ENCODE measurements at places on chromosomes 13 and 19.

- DNase-seq, result peak; percentile 44
Observed at GRCh38 chr19:50796128-50796633, 6.0 kb downstream of the ACP4 start.

GRCh38 chr19:45440259-45440638, 16.5 kb upstream of the ERCC1 start:
- no peak for DNase-seq

- no peak for DNase-seq
Observed at GRCh38 chr13:20559659-20560356, 7.1 kb upstream of the IFT88 start.

DNA sequence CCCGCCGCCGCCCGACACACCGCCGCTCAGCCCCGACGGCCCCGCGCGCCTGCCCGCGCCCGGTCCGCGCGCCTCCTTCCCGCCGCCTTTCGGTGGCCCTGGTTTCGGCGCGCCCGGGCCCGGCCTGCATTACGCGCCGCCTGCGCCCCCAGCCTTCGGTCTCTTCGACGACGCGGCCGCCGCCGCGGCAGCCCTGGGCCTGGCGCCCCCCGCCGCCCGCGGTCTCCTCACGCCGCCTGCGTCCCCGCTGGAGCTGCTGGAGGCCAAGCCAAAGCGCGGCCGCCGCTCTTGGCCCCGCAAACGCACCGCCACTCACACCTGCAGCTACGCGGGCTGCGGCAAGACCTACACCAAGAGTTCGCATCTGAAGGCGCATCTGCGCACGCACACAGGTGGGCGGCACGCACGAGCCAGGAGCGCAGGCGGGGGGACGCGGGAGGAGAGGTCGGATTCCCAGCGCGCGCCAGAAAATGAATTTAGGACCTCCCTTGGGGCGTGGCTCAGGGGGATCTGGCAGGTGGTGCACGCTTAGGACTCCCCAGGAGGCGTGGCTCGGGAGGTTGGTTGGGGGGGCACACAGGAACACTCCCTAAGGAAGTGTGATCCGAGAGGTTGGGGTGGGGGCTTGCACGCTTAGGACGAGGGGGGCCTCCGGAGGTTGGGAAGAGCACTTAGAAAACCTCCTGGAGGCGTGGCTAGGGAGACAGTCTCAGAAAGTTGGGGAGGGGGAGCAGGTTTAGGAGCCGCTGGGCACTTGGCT, 1.2 kb downstream of the KLF2 start:
- DNase-seq, result peak; percentile 29

GRCh38 chr19:33350538-33351309, 22.8 kb upstream of the CEBPG start:
- no peak for DNase-seq

GRCh38 chr13:112870737-112871287, 98.2 kb upstream of the MCF2L start:
- DNase-seq, result no peak

DNA sequence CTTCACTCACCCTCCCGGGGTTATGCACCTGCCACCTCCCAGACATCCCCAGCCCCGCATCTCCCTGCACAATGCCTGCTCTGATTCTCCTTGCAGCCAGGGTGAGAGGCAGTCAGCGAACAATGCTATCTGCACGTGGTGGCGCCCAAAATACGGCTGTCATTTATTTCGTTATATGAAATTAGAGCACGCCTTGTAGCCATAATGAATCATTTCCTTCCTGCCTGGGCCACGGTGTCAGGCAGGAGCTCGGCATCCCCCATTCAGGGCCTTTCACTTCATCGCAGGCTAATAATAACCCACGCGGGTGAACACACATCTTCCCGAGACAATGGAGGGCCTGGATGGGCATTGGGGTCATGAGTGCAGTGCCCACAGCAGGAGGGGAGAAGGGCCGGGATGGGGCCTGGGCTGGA, 143.8 kb upstream of the ZNF507 start:
- DNase-seq, result no peak

DNA sequence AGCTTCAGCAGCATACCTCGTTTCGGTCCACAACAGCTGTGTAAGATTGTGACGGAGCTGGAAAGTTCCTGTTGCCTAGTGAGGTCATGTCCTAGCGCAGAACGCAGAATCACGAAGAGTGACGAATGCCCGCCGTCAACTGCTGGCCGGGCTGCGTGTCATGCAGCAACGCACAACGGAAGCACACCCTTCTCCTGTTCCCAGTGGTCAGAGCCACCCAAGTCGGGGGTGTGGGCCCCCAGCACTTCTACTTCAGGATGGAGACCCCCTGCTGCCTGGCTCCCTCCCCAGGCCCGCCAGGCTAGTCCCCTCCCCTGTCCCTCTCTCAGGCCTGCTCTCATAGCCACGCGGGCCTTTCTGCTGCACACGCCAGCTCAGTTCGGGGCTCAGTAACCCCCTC, 25.9 kb downstream of the C2CD4C start:
- no peak for DNase-seq

DNA sequence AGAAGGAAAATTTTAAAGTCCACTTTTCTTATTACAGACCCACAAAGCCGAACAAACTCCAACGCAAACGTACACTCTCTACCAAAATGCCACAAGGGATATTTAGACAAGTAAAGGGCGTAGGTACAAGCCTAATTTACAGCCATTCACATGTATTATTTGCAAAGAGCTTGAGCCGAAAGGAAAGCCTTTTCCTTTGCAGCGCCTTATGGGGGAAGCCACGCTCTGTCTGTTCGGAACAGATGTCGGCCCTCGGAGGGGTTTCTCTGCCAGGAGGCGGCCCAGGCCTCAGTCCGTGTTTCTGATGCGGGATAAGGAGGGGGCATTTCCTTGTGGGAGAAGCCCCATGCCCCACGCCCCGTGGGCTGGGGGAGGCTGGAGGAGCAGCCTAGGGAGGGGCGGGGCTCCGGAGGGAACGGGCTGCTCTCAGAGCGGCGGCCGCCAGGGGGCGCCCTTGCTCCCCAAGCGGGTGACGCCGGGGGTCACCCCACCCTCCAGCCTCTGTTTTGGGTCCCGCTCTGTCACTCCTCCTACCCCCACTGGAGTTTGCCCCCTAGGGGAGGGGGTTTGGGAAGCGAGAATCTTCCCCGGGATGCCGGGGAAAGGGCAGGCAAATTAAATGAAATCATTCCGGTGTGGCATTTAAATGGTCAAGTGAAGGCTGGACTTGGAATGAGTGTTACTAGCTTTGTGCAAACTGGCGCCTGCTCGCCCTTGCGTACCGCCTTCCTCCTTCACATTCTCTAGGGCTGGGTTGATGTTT, 2.9 kb downstream of the HTR2A start:
- DNase-seq, result peak; percentile 3

GRCh38 chr13:109669234-109669612, 117.2 kb downstream of the IRS2 start:
- DNase-seq, result no peak

DNA sequence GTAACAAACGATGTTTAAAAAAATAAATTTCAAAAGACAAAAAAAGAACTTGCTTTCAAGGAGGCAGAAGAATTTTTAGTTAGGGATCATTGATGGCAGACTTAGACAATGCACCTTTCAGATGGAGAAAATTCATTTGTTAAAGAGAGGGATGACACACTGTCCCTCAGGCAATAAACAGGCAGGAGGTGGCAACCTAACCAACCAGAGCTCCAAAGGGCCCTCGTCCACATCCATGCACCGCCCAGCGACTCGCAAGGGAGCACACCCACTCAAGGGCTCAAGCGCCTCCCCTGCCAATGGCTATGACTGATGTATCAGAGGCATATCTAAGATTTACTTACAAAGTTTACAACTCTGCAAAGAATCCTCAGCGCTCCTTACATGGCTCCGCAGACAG, 81.9 kb downstream of the TUBGCP3 start:
- no peak for DNase-seq

DNA sequence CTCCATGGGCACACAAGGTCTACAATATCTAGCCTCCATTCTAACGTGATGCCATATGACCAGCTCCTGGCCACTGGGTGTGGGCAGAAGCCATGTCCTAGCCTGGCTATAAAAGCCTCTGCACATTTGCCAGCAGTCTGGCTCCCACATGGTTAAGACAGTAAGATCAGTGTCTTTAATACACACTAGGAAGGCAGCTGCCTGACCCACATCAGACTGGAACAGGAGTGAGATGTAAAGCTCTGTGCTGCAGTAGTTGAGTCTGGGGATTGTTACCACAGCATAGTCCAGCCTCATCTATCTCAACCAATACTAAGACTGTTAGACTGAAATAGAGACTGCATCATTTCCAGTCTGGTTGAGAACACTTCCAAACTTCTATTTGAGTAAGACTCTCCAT, 533.1 kb downstream of the IRS2 start:
- no peak for DNase-seq

GRCh38 chr13:112711528-112712265, 21.9 kb downstream of the ATP11A start:
- peak; percentile 85 for DNase-seq

GRCh38 chr19:40685563-40685962, 4.9 kb downstream of the NUMBL start:
- DNase-seq, result no peak

- no peak for DNase-seq
Observed at GRCh38 chr13:100158569-100158968, 69.7 kb downstream of the PCCA start.

- DNase-seq, result no peak
Observed at GRCh38 chr13:81582381-81582780, 1241.5 kb upstream of the SPRY2 start.

DNA sequence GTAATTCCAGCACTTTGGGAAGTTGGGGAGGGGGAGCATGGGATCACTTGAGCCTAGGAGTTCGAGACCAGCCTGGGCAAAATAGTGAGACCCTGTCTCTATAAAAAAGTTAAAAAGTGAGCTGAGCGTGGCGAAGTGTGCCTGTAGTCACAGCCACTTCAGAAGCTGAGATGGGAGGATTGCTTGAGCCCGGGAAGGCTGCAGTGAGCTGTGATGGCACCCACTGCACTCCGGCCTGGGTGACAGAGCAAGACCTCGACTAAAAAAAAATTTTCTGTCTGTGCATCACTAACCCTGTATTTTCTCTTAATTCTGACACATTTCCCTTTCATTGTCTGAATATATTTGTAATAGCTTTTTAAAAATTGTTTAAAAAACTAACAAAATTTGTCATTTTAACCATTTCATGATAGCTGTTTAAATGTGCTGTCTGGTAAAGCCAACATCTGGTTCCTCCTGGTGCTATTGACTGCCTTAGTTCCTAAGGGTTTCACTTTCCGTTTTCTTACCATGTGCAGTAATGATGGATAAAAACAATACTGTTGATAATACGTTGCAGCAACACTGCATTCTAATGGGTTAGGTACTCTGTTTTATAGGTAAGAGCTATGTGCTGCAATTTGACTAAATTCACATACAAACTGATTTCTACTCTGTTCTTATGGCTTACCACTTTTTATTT, 29.7 kb downstream of the LATS2 start:
- no peak for DNase-seq

DNA sequence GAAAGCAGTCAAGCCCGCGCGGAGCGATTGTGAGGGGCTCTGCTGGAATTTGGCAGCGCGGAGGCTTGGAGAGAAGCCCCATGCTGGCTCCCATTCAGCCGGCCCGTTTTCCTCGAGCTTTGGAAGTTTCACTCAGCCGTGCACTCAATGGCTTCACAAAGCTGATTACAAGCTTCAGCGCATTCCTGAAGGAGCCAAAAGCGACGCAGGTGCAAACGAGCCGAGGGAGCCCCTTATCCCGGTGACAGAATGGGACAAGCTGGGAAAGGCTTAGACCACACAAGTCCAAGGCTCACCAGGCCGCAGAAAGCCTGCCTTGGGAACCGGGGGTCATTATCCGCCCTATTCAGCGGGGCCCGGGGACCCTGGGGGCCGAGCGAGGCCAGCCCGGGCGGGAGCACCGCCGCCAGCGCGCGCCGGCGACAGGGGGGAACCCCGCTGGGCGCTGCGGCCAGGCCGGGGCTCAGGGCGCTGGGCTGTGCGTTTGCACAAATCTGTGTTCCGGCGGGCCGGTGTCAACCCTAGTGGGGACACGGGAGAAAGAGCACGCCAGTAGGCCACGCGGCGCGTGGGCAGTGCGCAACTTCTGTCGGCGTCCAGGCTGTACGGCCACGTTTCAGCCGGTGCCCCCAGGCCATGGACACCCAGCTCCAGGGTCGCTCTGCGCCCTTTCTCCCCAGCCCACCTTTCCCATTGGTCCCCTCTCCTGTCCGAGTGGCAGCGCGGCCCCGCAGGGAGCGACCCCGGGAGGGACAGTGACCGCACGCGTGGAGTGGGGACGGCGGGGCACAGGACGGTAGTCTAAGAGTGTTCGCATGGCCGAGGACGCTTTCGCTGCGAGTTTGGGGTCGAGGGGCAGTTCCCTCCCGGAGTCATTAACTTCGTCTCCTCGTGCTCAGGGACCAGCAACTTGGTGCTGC, 37.3 kb downstream of the SOX1 start:
- DNase-seq, result no peak

GRCh38 chr19:55654323-55654867, 440 bp upstream of the U2AF2 start:
- peak; percentile 99 for DNase-seq

GRCh38 chr13:113562085-113562749, 22.3 kb upstream of the TFDP1 start:
- DNase-seq, result peak; percentile 73

DNA sequence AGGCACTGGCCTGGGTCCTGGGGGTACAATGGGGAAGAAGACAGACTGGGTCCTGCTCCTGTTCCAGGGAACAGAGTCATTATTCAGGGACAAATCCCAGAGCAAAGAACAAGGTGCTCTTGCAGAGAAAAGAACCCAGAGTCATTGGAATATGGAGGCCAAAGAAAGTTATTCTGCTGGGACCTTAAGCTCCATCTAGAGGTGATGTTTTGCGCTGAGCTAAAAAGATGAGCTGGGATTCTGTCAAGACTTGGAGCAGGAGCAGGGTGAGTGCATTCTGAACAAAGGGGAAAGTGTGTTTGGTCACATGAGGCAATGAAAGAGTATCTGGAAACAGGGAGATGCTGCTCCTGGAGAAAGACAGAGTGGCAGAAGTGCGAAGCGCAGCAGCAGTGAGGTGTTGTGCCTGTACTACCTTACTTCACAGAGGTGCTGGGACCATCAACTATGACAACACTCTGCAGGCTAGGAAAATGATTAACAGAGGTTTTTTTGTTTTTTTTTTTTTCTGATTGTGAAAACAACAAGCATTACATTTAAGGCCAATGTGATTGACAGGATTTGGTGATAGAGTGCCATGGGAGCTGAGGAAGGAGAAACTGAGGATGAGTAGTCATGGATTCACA, 95.3 kb upstream of the TNFSF11 start:
- no peak for DNase-seq

GRCh38 chr13:35886332-35887114, 244.7 kb downstream of the DCLK1 start:
- no peak for DNase-seq

GRCh38 chr19:2252055-2252796, 3.1 kb downstream of the AMH start:
- no peak for DNase-seq

DNA sequence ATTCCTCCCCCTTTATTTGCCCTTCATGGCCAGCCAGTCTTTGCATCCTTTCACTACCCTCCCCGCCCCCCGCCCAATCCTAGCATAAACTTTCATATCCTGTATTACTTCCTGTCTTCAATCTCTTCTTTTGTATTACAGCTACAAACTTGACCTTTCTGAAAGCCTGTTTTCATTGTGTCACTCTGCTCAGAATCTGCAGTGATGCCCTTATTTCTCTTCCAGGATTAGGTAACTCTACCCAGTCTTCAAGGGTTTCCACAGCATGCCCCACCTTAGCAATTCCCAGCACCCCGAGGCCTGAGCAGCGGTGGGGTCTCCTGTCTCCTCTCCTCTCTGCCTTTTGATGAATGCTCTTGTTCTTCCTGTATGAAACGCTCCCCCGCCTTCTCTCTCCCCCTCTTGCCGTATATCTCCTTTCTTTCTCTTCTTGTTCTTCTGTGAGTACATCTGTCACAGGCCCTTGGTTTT, 145.6 kb downstream of the SHISA2 start:
- no peak for DNase-seq

GRCh38 chr19:14089662-14090508, 666 bp downstream of the SAMD1 start:
- DNase-seq, result peak; percentile 62

Measured in NCI-H524 (cell line).